CD4-positive, alpha-beta T cell treated with Interleukin-4 for 1 hour (primary cell): ENCODE measurements at places on chromosomes 3 and 15.

DNA sequence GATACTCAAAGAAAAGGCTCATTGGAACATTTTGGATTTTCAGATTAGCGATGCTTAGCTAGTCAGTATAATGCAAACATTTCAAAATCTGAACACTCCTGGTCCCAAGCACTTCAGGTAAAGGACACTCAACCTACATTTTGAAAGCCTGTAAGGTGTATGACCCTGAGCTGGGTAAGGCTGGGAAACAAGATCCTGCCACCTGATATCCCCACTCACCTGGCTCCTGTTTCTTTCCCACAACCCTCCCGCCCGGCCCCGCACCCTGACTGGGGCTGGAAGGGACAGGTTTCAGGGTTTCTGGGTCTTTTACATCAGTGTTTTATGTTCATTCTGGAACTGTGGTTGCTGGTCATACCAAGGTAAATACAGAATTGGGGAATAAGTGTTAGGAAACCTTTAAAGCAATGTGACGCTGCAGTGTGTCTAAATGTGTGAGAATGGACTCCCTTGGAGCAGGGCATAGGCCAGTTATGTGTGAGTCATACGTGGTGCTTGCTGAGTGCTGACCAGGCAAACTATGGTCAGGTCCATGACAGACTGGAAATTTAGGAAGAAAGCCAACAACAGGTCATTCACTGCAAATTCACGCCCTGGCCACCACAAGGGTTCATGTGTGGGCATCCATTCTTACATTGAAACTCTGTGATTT is 22.9 kb downstream of the CTXND1 start:
- DNase-seq: no peak

DNA sequence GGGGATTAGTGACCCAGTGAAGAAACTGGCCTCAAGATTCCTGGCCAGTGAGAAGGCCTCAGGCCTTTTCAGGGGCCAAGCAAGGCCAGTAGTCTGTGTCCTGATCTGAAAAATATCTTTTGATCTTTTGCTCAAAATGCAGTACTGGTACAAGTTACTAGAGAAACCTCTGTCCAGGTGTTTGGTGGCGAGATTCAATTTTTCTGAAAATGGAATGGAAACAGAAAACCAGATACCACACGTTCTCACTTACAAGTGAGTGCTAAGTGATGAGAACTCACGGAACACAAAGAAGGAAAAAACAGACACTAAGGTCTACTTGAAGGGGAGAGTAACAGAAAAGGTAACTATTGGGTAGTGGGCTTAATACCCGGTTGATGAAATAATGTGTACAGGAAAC is 463.4 kb downstream of the ZIC1 start:
- DNase-seq: no peak

DNA sequence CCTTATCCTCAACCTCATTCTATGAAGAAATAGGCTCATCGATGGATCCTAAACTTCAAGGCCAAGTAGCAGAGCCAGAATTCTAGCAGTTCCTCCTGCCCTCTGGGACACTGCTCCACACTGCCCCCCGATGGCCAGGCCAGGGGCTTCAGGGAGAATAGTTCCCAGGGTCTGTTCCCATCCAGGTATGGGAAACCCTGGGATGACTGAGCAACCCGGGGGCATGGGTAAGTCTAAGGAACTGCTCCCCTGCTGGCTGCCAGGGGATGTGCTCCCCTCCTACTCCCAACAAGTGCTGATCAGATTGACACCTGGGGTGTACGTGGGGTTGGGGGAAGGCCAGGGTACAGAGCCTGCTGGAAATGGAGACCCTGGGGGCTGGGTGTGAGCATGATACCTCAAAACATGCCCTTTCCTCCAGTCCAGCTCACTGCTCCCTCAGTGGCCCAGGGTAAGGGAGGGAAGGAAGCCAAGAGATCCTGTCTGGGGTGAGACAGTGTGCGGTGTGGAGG is 7.6 kb downstream of the ULK3 start:
- peak; percentile 31 for DNase-seq

- DNase-seq: peak; percentile 6
These were observed 35.4 kb upstream of the TSC22D2 start for GRCh38 chr3:150372722-150373121.

DNA sequence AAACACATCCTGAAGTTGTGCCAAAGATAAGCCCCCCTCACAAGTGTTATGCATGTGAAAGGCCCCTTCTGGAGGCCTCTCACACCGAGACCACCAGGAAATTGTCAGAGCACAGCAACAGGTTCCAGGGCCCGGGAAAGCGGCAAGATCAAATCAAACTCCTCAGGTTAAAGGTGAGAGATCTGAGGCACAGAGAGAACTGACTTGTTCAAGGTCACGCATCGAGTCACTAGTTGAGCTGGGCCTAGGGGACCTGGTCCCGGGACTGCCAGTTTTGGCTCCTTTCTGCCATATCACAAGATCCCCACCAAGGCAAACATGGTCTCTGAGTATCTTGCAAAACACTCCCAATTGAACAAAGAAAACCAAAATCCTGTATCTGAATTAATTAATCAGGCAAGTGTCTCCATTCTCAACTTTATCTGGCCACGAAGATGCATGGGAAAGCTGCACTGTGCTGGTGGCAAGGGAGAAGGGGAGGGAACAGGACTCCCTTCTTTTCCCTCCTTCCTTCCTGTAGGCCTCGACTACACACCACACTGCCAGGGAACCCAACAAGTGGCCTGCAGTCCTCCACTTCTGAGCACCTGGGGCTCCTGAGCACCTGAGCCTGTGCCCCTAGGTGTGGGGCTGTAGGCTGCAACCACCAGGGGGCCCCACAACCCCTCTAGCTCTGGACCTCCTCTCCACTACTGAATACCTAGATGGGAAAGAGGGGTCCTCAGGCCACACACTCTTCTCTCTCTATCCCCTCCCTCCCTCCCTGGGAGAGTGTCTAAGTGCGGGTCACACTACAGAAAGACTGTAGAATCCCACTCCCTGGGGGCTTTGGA is 37.3 kb downstream of the ANP32A start:
- DNase-seq: peak; percentile 68

DNA sequence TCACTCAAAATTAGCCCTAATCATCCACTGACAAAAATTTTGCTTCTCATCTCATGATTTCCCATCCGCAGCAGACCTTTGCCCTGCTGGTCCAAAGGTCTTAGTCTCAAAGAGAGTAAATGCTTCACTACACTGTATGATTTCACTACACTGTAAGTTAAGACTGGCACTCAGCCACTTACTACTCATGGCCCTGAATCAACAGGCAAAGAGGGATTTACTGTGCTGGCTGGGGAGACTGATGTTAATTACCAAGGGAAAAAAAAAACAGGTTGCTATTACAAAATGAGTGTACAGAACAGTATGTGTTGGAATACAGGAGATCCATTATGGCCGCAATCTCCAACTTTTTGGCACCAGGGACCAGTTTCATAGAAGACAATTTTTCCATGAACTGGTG is 214.8 kb downstream of the ZMAT3 start:
- no peak for DNase-seq

DNA sequence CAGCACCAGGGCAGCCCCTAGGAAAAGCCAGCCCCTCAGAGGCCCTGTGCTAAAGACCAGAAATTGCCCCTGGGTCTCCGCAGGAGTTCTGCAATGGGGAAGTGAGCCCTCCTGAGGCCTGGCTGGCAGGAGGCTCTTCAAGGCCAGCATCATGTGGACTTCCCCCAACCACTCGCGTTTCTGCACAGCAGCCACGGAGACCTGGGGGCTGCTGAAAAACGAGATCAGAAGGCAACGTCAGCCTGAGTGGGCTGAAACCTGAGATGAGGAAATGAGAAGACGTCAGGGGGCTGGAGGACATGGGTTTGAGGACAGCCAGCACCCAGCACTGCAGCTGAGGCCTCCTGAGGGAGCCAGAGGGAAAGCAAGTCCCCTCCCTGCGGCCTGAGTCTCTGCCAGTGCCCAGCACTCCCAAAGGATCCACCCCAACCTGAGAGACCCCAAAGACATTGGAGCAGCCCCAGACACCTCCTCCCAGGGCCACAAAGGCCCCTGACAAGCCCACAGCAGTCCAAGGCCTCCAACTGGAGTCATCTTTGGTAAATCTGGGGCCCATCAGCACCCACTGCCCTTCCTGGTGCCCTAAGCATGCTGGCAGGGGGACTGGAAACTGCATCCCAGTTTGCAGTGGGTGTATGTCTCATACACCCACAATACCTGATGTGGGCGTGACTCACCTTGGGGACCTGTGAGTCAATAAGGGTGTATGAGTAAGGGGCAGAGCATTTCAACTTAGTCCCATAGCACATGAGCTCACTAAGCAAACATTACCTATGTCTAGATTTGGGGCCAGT is 29.2 kb upstream of the CYP11A1 start:
- DNase-seq: no peak

- DNase-seq: no peak
These were observed 130.5 kb downstream of the ST8SIA2 start for GRCh38 chr15:92524161-92524560.

GRCh38 chr3:85364296-85364909 is 405.6 kb downstream of the CADM2 start:
- no peak for DNase-seq

DNA sequence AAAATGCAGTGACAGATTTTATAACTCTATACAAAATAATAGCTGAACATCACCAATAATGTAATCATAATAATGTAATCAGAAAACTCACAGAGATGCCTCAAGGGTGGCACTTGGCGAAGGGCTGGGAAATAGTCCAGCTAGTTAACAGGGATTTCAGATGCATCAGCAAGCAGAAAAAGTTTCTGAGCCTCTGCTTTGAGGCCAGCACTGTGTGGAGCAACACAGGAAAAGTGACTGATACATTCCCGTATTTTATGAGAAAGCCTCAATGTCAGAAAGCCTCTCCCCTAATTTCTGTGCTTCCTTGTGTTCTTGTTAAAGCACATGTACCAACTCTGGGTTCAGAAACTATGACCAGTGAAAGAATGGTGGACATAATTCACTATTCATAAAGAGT is 304.8 kb downstream of the VPS13C start:
- no peak for DNase-seq

DNA sequence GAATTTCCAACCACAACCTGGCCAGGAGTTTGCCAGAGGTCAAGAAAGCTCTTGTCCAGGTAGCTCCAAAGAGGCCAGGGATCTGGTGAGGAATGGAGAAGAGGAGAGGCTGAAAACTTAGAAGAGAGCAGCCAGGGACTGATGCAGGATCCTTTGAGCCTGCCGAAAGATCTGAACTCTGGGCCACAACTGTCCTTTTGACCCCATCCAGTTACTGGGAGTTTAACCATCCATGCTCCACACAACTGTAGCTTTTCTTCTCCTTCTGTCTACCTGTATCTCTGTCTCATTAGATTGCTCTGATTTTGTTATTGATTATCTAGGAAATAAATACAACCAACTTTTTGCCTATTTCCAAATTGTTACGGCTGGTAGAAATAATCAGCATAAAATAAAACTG is 36.7 kb downstream of the DAZL start:
- no peak for DNase-seq

DNA sequence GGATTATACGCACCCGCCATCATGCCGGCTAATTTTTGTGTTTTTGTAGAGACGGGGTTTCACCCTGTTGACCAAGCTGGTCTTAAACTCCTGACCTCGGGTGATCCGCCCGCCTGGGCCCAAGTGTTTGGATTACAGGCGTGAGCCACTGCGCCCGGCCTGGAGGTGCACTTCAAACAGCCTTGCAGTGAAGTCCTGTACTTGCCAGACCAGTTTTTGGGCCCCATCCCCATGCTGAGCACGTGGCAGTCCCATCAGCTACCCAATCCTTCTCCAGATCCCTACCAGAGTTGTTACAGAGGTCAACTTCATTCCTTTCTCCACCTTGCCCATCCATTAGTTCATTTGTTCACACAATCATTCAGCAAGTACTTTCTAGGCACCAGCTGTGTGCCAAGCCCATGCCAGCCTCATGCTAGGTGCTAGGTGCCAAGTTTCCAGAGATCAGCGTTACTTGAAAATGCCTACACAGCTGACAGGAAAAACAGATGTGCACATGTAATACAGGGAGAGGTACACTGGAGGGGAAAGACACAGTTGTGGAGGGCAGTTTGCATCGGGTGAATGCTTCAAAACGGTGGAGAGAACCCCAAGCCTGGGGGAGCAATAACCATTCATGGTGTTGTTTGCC is 2.2 kb downstream of the DNAH1 start:
- DNase-seq: no peak

GRCh38 chr3:81931265-81932251 is 170.1 kb upstream of the GBE1 start:
- no peak for DNase-seq

DNA sequence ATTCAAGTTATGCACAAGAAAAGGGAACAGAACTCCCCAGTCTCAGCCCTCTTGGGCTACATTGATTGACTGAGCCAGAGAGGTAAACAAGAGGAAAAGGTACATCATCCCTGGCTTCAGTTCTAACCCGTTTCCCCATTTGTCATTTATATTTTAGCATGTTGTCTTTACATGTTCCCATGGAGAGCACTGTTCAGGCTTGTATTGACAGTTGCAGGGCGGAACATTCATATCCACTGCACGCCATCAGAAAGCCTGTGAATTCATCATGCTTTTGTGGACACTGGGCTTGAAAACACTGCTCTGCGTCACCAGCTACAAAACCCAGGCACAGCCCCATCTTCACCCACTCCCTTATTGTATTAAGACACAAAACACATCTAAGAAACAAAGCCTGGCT is 240.9 kb upstream of the EIF1B start:
- DNase-seq: no peak

DNA sequence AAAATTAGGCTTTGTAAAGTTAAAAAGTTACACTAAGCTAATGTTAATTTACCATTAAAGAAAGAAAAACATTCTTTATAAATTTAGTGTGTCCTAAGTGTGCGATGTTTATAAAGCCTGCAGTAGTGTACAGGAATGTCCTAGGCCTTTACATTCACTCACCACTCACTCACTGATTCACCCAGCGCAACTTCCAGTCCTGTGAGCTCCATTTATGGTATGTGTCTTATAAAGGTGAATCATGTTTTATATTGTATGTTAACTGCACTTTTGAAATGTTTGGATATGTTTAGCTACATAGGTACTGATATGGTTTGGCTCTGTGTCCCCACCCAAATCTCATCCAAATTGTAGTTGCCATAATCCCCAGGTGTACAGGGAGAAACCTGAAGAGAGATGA is 549.7 kb upstream of the EPHA6 start:
- DNase-seq: no peak
